ENCODE measurements at places on chromosomes 7 and 10.

GRCh38 chr7:71144963-71145362 lies 13.0 kb downstream of the GALNT17 start:
- DNase-seq = no peak

GRCh38 chr10:34716958-34717357 lies 98.1 kb downstream of the PARD3 start:
- no peak for DNase-seq

DNA sequence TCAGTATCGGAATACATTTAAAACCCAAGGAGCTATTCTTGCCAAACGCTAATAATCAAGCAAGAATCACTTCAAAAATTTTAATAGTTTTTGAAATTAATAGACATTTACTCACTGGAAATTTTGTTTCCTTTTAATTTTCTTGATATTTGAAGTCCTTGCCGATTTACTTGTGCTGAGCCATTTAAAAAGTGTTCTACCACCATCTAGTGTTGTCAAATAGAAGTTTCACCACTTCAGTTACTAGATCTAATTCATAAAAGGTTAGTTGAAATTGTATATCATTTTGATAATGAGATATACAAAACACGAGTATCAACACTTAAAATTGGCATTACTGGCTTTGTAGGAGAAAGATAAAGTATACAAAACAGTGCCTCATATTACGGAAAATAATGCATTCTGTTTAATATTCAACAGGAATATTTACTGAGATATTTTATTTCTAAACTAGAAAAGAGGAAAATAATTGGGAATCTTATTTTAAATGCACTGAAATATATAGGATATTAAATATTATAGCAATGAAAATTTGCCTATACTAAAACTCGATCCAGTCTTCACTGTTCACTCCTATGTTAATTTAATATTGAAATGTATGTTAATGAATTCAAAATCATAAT lies 664.8 kb upstream of the SEMA3D start:
- no peak for DNase-seq

GRCh38 chr10:45308707-45309106 lies 6.7 kb downstream of the OR13A1 start:
- DNase-seq = no peak

- no peak for DNase-seq
Observed at GRCh38 chr10:86500846-86501245, 20.7 kb downstream of the WAPL start.

DNA sequence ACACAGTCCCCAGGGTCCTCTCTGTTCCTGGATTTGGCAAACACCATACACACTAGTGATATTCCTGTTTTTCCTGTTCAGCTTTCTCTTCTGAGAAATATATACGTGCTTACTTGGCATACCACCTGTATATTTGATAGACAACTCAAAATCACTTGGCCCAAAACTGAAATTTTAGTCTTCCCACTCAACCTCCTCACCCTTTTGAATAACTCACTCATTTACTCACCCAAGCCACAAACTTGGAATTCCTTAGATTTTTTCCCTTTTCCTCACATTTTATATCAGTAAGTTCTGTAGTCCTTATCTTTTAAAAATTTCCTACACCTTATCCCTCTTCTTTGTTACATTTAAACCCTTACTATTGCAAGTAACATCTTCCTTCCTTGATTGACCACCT lies 143.4 kb downstream of the PPP1R3A start:
- no peak for DNase-seq

- no peak for DNase-seq
Observed at GRCh38 chr10:44476409-44477045, 91.6 kb upstream of the CXCL12 start.
